ENCODE measurements at places on chromosomes 12 and 14. TPM values are rescaled to one million over a fixed set of nuclear protein-coding genes. Genes with fewer than 3 reads are reported as not detected.

DNA sequence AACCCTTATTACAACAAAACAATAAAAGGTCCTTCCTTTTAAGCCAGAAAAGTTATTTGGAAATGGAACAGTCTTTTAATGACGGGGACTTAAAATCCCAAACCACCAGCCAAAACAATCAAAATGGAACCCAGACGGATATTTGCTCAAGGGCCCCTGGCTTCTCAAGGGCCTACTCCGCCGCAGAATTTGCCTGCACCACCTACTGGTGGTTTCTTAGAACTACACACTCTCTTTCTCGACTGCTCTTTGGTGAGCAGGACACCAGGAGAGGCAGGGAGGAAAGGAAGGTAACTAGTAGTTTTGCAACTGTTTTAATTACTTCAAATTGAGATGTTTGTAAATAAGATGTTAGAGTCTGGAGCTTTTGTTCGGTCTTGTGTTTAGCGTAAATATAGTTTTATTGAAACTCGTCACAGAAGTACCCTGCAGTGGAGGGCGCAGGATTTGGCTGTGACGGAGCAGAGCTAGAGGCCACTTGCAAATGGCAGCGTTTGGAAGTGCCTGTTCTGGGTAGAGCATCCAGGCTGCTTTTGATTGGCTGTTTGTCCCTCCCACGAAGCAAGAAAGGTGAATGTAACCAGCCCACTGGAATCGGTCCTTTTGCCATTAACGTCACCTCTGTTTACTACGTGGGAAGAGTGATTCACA lies 238.5 kb downstream of the CACNA1C start:
- no peak overlapping the region for H3K27ac ChIP-seq
- H3K4me1 ChIP-seq: no peaks in the 10 kb centered on the region
- H3K27me3 ChIP-seq: no peaks in the 10 kb centered on the region
- no peak for DNase-seq

GRCh38 chr12:27486961-27487360 lies 37.0 kb upstream of the PPFIBP1 start:
- H3K4me3 ChIP-seq: no peak overlapping the region
- H3K27me3 ChIP-seq: no peaks in the 10 kb centered on the region
- DNase-seq: no peak
- H3K27ac ChIP-seq: no peak overlapping the region
- H3K4me1 ChIP-seq: no peaks in the 10 kb centered on the region

- no peaks in the 10 kb centered on the region for H3K36me3 ChIP-seq
- no peaks in the 10 kb centered on the region for H3K4me1 ChIP-seq
- no peaks in the 10 kb centered on the region for H3K27me3 ChIP-seq
Measured at GRCh38 chr12:34051486-34051885, 29.2 kb downstream of the ALG10 start.

DNA sequence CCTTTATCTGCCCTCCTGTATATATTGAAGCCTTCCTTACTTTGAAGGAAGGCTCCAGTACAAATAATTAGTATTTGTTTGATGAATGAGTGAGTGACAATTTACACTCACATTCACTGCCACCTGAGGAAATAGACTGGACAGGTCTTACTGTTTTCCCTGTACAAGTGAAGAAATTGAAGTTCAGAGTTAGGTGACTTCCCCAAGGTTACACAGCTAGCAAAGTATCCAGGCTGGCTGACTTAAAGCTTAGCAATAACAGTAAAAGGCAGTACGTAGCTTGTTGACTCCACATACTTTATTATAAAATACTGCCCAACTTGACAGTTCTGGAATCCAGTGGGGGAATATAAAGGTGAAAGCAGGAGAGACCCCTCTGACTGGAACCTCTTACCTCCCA lies 2.6 kb upstream of the KRT18 start:
- peaks cover 11% of the 10 kb centered on the region for H3K36me3 ChIP-seq
- H3K4me3 ChIP-seq: no peak overlapping the region
- DNase-seq: no peak
- no peaks in the 10 kb centered on the region for H3K27me3 ChIP-seq

GRCh38 chr14:104556256-104557021 lies 23.1 kb upstream of the C14orf180 start:
- peak; percentile 10 for DNase-seq
- H3K27me3 ChIP-seq: no peaks in the 10 kb centered on the region
- H3K36me3 ChIP-seq: no peaks in the 10 kb centered on the region
- H3K27ac ChIP-seq: no peak overlapping the region

GRCh38 chr14:104291123-104292000 lies 153.0 kb downstream of the KIF26A start:
- no peak overlapping the region for H3K27ac ChIP-seq
- peak; percentile 55 for DNase-seq
- no peaks in the 10 kb centered on the region for H3K27me3 ChIP-seq
- H3K36me3 ChIP-seq: no peaks in the 10 kb centered on the region
- peak overlapping the region; percentile 29 for H3K4me3 ChIP-seq

GRCh38 chr14:89409961-89410360 lies 7.1 kb downstream of the FOXN3 start:
- no peak overlapping the region for H3K27ac ChIP-seq
- H3K4me1 ChIP-seq: peaks cover 3% of the 10 kb centered on the region
- no peaks in the 10 kb centered on the region for H3K36me3 ChIP-seq

GRCh38 chr14:81946834-81947798 lies 413.5 kb upstream of the SEL1L start:
- DNase-seq: no peak
- H3K4me1 ChIP-seq: no peaks in the 10 kb centered on the region
- H3K36me3 ChIP-seq: no peaks in the 10 kb centered on the region
- no peak overlapping the region for H3K27ac ChIP-seq
- H3K4me3 ChIP-seq: no peak overlapping the region
- H3K27me3 ChIP-seq: no peaks in the 10 kb centered on the region

DNA sequence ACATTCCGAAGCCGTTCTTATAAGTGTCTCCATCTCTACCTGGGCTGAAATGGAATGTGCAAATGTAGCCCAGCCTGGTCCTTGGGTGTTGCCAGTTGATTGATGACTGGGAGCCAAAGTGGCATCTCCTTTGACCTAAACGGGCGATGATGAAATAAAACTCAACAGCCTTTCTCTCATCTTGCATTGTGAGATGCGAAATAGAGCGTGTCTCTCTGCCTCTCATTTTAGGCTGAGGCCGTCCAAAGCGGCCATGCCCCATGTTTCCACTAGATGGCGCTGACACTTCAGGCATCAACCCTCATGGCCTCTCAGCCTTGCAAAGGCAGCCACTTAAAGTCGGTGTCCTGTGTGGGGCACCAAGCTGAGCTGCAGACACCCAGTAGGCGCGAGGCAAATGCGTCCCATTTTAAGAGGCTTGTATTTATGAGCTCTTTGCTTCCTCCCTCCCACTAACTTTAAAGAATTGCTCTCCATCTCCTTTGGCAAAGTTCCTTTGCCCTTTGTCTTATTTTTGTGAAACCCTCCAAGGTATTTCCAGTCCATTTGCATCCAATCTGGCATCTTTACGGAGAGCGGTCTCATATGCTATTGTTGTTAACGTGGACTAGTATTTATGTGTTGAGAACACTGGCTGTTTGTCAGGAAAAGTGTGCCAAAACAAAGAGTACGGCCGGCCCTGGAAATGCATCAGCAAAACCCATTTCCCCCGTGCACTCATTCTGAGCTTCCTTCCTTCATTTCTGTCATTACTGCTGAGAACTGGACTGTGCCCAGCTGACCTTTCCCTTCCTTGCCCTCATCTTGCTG lies 25.0 kb downstream of the GPRC5A start:
- peak; percentile 85 for DNase-seq
- no peak overlapping the region for H3K27ac ChIP-seq
- H3K36me3 ChIP-seq: no peaks in the 10 kb centered on the region
- H3K4me3 ChIP-seq: no peak overlapping the region
- H3K4me1 ChIP-seq: no peaks in the 10 kb centered on the region

GRCh38 chr12:52871291-52872039 lies 22.7 kb upstream of the KRT78 start:
- H3K4me3 ChIP-seq: no peak overlapping the region
- no peak overlapping the region for H3K27ac ChIP-seq
- DNase-seq: no peak
- H3K36me3 ChIP-seq: no peaks in the 10 kb centered on the region
- H3K27me3 ChIP-seq: no peaks in the 10 kb centered on the region
- no peaks in the 10 kb centered on the region for H3K4me1 ChIP-seq

GRCh38 chr14:78709795-78710557 lies 539.8 kb downstream of the NRXN3 start:
- H3K36me3 ChIP-seq: no peaks in the 10 kb centered on the region
- peaks cover 8% of the 10 kb centered on the region for H3K4me1 ChIP-seq
- no peak overlapping the region for H3K4me3 ChIP-seq
- H3K27me3 ChIP-seq: no peaks in the 10 kb centered on the region

DNA sequence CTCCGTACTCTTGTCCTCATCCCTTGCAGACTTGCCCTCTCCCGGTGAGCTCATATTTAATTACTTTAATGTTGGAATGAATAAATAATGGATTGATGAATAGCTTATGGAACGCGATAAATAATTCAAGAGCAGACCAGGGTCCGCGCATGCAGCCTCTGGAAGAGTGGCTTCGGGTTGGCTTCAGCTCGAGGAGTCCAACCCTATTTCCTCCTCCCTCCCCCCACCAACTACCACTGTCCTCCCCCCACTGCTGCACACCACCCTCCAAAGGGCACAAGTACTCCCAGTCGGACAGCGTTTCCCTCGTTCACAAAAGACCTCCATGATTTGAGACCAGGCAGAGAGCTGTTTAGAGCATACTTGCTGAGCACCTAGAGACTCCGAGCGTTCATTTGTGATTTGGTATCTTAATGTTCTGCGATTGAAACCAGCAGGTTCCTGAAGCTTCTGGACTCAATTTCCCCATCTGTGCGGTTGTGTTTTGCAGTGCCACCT lies 647 bp upstream of the SIX1 start:
- no peaks in the 10 kb centered on the region for H3K36me3 ChIP-seq
- H3K27me3 ChIP-seq: peaks cover 72% of the 10 kb centered on the region
- no peak overlapping the region for H3K27ac ChIP-seq
- H3K4me1 ChIP-seq: no peaks in the 10 kb centered on the region
- DNase-seq: no peak

DNA sequence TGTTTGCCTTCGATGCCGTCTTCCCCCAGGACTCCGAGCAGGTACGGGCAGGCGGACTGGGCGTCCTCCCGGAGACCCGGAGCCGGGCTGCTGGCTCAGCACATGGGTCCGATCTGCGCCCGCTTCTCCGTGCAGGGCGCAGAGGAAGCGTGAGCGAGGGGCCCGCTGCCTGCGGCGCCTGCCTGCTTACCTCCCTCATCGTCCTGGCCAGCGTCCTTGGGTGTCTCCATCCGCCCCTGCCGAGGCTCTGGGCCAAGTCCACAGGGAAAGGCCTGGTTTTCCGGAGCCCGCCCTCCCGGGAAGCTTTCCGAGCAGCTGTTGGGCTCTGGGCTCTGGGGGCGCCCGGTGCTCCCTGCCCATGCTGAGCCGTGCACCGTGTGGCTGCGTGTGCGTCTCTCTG lies 33.5 kb downstream of the KIF26A start:
- H3K4me3 ChIP-seq: no peak overlapping the region
- H3K27me3 ChIP-seq: no peaks in the 10 kb centered on the region
- H3K27ac ChIP-seq: no peak overlapping the region
- no peak for DNase-seq
- no peaks in the 10 kb centered on the region for H3K36me3 ChIP-seq

- H3K36me3 ChIP-seq: no peaks in the 10 kb centered on the region
- no peak overlapping the region for H3K4me3 ChIP-seq
- DNase-seq: no peak
- no peak overlapping the region for H3K27ac ChIP-seq
Measured at GRCh38 chr12:65004270-65004669, 116.8 kb downstream of the WIF1 start.

DNA sequence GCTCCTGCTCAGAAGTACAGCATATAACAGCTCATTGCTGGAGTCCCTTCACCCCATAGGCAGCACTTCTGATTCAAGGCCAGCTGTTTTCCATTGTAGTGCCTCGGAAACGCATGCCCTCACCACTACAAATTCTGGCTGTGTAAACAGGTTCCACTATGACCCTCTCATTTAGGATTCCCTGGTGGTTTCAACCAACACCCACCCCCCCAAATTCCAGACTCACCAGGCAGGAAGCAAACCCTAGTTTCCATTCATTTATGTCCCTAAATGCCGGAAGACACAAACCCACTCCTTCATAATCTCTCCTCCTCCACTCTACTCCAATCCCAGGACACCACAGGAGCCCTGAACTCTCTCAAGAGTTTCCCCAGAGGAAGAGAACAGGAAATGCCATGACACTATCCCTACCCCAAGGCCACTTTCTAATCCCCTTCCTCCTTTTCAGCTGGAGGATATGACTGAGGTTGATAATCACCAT lies 75.9 kb upstream of the TMPO start:
- no peaks in the 10 kb centered on the region for H3K36me3 ChIP-seq
- no peaks in the 10 kb centered on the region for H3K27me3 ChIP-seq
- H3K4me1 ChIP-seq: no peaks in the 10 kb centered on the region
- no peak for DNase-seq

GRCh38 chr12:132700212-132700822 lies 10.3 kb upstream of the PGAM5 start:
- H3K4me1 ChIP-seq: peaks cover 15% of the 10 kb centered on the region
- H3K4me3 ChIP-seq: no peak overlapping the region

- no peak overlapping the region for H3K27ac ChIP-seq
- H3K4me1 ChIP-seq: no peaks in the 10 kb centered on the region
- no peak for DNase-seq
- no peaks in the 10 kb centered on the region for H3K27me3 ChIP-seq
- no peak overlapping the region for H3K4me3 ChIP-seq
- peaks cover 8% of the 10 kb centered on the region for H3K36me3 ChIP-seq
Measured at GRCh38 chr12:45349916-45350315, 134.0 kb downstream of the ANO6 start.

DNA sequence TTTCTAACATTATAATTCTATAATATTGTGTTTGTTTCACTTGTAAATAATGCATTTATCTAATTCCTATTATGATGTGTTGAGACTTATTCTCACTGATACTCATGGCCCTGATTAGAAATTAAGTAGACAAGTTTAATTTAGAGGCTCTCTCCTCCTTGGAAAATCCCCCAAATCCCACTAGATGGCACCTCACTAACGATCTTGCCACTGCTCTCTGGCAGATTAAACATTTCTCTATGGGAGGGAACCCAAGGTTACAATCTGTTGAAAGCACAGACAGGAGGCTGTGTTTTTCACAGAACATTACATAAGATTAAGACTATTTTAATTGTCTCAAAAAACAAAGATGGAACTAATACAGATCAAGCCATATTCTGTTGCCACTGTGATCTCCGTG lies 318.7 kb downstream of the LRFN5 start:
- no peak for DNase-seq
- no peak overlapping the region for H3K4me3 ChIP-seq
- no peaks in the 10 kb centered on the region for H3K4me1 ChIP-seq
- no peak overlapping the region for H3K27ac ChIP-seq
- H3K36me3 ChIP-seq: no peaks in the 10 kb centered on the region

- no peaks in the 10 kb centered on the region for H3K4me1 ChIP-seq
- no peak for DNase-seq
- H3K27ac ChIP-seq: no peak overlapping the region
- H3K36me3 ChIP-seq: no peaks in the 10 kb centered on the region
- H3K27me3 ChIP-seq: no peaks in the 10 kb centered on the region
Measured at GRCh38 chr14:104528496-104528895, 51.1 kb upstream of the C14orf180 start.

The KCNMB4 gene
- total RNA-seq: 0.37 TPM

The MIS18BP1 gene
- total RNA-seq: 8.8 TPM

The FOXG1 gene
- not detected for total RNA-seq

The PZP gene
- 66.9 TPM for total RNA-seq

The GRIP1 gene
- 0.26 TPM for total RNA-seq

The FBLN5 gene
- 6.7 TPM for total RNA-seq

The KRT71 gene
- not detected for total RNA-seq

The BMP4 gene
- total RNA-seq: 3.1 TPM

The GALNT8 gene
- total RNA-seq: not detected

Data from right lobe of liver (tissue), 6 donors.